Hindlimb muscle (tissue), 1 donor: ENCODE measurements at places on chromosomes 1 and 21. TPM values are rescaled to one million over a fixed set of nuclear protein-coding genes. Genes with fewer than 3 reads are reported as not detected.

DNA sequence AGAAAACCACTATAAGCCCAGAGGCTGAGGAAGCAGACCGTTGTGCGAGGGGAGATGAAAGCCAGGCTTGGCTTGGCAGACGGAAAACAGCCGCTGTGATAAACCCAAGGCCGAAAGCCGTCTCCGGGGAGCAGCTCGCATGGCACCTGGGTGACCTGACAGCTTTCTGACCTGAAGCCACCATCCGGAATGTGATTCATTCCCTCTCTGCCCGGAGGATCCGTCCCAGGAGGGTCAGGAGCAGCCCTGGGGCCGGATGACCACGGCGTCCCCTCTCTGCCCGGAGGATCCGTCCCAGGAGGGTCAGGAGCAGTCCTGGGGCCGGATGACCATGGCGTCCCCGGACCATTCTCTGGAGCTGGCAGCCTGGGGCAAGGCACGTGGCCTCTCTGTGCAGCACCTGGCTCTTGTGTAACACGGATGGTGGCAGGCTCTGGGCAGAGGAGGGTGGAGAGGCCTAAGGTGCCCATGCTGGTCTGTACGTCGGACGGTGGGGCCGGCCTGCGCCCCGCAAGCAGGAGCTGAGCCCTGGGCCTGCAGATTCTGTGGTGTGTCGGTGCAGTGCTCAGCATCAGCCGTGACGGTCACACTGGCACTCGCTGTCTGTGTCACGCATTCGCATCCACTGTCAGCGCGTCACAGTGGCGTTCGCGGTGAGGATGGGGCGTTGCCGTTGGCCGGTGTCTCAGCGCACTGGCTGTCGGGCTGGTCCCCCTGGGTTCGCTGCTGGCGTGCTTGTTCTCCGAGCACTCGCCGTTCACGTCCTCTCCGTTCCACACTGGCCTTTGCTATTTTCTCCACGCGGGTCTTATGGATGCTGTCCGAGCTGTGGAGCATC lies 50.3 kb downstream of the SLX9 start:
- DNase-seq, result no peak

DNA sequence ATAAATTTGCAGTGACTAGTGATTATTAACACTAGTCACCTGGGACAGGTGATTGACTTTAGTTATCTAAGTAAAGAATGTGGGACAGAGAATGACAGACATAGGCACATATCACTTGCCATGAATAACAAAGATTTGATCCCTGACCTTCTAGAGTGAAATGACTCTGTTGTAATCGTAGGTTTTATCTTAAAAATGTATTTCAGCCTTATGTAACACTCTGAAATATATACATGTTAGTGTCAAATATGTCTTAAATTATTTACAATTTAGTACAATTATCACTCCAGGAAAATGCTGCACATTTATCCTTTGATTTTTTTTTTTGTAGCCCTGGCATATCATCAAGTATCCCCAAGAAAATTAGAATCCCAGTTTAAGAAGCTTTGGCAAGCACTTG lies 186.4 kb upstream of the PTGFR start:
- DNase-seq, result no peak

DNA sequence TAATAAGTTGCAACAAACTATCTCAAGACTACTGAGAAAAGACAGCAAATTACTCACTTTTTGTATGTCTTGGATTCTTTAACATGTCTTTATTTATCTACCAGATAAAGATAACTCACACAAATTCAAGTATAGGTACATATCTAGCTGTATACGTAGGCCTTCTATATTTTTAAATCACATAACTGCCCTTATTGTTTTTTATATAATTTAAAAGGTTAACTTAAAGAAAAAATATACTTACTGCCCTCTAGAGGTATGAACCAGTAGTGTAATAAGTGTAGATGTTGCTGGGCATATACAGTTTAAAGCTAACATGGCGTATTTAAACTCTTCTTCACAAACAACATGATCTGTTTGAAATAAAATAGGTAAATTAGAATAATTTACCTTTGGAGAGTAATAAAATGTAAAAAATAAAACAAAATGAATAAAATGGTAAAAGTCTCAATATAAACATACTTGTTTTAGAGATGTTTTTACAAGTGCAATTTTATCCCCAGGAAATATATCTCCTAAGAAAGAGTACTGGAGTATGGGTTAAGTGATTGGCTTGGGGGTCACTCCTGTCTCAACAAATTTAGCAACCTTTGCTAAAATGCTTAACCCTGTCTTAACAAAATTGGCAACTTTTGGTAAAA lies 235.2 kb downstream of the KCNT2 start:
- DNase-seq, result no peak

DNA sequence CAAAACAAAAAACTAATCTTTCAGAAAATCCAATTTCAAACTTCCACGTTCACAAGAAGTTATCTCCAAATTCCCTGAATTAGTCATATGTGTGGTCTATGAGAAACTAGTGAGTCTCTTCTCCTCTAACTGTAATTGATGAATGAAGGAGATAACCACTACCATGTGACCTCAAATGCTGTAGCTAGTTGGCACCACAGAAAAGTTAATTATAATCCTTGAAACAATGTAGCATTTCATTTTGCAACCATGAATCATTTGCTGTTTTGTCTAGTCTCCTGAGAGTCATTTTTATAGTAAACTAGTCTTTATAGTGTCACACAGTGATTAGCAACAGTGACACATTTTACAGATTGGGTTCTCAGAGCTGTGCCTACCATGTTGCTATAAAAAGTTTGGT lies 287.5 kb downstream of the LRRIQ3 start:
- DNase-seq, result no peak

CA6 gene
- not detected for polyA plus RNA-seq

DNA sequence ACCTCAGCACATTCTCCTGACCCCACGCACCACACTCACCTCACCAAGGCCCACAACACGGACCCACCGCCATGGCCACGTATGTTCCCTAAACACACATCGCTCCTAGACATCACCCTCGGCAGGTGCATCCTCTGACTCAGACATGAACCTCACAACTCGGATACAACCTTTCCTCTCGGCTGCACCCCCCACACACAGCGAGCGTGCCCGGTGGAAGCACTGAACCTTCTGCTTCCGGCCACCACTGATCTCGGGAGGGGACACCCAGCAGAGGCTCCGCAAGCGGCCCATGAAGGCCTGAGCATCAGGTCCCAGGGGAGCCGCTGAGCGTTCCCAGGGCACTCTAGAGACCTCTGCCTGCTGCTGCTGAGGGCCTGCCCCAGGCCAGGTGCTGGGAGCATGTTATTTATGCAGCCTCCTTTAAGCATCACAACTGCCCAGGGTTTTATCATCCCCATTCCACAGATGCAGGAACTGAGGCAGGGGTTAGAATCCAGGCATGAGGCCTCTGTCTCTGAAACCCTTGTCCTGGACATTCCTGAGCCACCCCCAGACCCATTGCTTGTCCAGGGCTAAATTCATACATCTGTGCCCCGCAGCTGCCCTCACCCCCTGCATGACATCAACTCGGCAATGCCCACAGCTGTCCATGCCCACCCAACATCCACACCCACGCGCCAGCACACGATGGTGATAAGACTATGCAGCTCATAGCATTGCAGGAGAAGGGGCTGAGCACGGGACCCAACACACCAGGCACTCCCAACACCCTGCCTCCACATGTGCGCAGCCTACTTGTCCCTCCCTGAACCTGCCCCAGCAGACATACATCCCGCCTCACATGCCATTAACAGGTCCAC lies 27.0 kb downstream of the SDC3 start:
- DNase-seq, result no peak

LRRC53 gene
- not detected for polyA plus RNA-seq

DNA sequence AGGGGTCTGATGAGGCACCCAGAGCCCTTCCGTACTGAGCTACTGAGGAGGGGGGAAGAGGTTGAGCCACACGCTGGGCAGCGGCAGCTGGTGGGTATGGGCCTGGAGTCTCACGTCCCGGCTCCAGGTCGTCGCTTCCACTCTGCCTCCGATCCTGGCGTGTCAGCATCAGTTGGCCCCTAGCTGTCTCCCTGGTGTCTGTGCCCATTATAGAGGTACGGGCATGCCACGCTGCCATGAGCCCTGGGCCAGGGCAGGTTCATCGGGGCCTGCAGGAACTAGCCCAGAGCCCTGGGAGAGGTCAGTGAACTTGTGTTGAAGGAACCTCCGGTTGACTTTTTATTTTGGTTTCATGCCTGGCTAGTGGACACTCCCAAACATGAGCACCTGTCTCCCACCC lies 18.2 kb downstream of the COQ8A start:
- no peak for DNase-seq

GRCh38 chr1:178684542-178685000 lies 40.5 kb upstream of the RALGPS2 start:
- no peak for DNase-seq

DNA sequence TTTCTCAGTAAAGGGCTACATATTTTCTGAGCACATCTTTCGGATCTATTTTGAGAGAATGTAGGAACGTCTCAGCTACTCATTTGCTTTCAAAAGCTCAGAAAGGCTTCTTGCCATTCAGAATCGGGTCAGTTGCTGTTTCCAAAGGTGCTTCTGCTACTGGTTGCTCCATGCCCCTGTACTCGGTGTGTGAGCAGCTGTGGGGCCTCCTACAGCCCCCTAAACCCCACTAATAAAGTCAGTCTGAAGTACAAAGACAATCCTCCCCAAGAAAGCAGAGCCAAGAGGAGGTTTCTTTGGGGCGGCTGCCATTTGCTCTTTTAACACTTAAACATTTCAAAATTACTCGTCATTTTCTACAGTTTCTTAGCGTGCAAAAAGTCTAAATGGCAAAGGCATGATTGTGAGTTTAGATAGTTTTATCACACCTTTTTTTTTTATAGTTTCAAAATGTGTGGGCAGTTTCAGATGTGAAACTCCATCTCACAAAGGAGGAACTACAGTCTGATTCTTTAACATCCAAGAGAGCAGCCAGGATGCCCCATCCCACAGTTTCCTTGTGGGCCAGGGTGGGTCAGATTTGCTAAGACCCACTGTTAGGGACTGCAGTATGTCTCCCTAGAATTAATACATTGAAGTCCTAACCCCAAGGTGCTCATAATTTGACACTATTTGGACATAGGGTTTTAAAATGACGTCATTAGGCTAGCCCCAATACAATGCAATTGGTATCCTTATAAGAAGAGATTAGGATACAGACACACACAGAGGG lies 4.1 kb downstream of the RUNX1 start:
- no peak for DNase-seq

ZFP69B gene
- polyA plus RNA-seq, result 2.7 TPM

DNA sequence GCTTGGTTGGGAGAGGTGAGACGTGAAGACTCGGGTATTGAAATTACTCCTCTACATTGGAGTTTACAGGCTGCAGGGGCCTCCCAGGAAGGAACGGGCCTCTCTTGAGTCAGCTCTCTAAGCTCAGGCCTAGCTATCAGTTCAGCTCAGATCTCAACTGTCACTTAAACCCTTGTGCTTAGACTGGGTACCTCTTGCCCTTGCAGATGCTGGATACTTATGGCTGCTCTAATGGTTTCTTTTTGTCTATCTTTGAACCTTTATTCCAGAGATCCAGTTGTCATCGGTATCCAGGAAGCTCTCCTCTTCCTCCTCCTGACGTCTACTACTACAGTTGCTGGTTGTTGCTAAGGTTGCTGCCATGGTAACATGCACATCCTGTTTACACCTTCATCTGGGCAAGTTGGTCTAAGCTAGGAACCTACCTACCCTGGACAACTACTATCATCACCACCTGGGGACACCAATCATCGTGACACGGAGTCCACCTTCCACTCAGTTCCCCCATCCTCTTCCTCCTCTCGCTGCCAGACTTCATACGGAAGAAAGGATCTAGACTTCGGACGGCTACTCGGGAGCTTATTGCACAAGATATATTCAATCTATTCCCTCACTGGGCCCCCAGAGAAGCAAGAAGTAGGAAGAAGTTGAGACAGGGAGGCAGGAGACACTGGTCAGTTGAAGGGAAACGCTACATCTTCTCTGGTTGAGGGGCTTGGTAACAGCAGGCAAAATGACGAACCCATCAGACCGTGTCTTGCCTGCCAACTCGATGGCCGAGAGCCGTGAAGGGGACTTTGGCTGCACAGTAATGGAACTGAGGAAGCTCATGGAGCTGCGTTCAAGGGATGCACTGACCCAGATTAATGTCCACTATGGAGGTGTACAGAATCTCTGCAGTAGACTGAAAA lies 56.1 kb downstream of the ATP2B4 start:
- no peak for DNase-seq

DNA sequence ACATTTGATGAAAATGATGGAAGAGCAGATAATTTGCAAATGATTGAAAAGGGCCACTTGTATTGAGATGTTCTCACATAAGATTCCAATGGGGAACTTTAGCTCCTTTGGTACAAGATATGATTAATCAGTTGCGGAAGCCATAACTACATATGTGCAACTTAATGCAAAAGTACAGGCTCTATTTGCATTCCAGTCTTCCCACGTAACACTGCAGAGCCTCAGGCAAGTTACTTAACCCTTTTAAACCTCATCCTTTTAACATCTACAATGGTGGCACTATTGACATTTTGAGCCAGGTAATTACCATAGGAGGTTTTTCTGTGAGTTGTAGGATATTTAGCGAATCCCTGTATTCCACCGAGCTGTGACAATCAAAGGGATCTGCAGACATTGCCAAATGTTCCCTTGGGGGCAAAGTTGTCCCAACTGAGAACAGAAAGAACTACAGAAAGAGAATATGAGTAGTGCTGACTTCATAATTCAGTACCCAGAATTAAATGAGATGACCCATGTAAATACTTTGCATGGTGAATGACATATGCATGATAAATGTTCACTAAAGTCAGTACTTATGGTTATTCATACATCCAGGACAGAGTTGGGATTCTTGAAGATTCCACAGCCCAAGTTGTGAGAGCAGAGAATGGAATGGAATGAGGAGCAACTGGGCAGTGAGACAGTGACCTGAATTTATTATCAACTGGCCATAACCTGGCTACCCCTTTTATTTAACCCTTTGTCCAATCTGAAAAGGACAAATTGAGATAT lies 62.6 kb downstream of the SPAG17 start:
- DNase-seq, result no peak

- no peak for DNase-seq
Observed at GRCh38 chr1:11364170-11364569, 91.2 kb downstream of the UBIAD1 start.

DNA sequence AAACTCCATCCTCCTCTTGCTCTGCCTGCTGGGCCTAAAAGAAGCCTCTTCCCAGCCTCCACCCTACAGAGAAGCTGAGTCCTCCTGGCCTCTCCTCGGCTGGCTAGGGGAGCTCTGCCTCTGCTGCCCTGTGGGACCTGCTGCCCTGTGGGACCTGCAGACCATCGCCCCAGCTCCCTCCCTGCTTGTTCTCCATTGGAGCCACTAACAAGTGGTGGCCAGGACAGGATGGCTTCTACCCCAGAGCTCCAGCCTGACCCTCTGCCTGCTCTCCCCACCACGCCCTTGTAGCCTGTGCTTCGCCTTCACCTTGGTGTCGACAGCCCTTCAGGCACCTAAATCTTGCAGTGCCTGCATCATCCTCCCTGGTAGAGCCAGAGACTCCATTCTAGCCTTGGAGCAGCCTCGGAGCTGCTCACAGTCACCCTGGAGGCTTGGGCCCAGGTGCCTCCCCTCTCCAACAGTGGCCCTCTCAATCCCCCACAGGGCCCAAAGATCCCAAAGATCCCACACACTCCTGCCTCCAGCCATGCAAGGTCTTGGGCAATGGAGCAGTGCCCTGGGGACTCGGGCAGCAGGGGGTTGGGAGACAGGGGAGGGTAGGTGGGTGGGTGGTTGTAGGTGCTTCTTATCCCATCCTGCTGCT lies 3.0 kb downstream of the EPS8L3 start:
- no peak for DNase-seq
